ENCODE measurements at places on chromosomes 11 and 22. TPM values are rescaled to one million over a fixed set of nuclear protein-coding genes. Genes with fewer than 3 reads are reported as not detected.

- no peak for DNase-seq
- no peak overlapping the region for H3K4me3 ChIP-seq
Measured at GRCh38 chr11:63404161-63404935, 34.8 kb downstream of the SLC22A9 start.

DNA sequence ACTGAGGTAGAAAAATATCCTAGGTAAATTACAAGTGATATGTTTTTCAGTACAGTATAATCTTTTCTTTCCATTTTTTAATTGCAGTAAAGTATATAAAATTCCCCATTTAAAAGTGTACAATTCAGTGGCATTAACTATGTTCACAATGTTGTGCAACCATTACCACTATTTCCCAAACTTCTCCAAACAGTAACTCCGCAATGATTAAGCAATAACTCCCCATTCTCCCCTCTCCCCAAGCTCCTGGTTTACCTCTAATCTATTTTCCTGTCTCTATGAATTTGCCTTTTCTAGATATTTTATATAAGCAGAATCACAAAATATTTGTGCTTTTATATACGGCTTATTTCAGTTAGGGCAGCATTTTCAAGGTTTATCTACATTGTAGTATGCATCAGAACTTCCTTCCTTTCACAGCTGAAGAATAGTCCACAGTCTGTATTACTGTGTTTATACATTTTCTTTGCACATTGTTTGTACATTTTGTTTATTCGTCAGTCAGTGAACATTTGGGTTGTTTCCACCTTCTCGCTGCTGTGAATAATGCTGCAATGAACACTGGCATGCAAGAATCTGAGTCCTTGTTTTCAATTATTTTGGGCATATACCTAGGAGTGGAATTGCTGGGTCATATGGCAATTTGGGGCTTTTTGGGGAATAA is 110.7 kb downstream of the RPL27A start:
- no peak overlapping the region for H3K4me3 ChIP-seq
- H3K4me1 ChIP-seq = no peaks in the 10 kb centered on the region

DNA sequence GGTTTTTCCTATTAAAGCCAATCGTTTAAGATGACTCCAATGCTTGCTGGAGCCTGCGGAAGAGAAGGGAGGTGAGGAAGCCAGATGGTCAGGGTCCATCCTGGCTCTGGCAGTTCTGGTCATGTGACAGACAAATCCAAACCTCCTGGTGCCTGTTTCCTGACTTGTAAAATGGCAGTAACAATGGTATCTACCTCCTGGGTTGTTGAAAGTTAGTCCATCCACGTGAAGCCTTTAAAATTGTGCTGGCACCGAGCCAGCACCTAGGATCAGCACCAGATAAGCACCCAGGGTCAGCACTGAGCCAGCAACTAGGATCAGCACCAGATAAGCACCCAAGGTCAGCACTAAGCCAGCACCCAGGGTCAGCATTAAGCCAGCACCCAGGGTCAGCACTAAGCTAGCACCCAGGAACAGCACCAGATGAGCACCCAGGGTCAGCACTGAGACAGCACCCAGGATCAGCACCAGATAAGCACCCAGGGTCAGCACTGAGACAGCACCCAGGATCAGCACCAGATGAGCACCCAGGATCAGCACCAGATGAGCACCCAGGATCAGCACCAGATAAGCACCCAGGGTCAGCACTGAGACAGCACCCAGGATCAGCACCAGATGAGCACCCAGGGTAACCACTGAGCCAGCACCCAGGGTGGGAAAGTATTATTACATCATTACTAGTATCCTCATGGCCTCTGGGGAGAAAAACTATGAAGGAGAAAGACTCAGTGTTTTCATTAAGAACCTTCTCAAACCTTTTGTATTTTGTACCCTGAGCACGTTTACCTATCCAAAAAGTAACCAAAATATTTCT is 17.2 kb downstream of the KIAA0930 start:
- no peak overlapping the region for H3K27ac ChIP-seq
- H3K27me3 ChIP-seq = no peaks in the 10 kb centered on the region
- no peak for DNase-seq
- H3K36me3 ChIP-seq = no peaks in the 10 kb centered on the region
- H3K4me1 ChIP-seq = no peaks in the 10 kb centered on the region

Gene YPEL4
- total RNA-seq = 2.1 TPM

Gene TRIM66
- 7.1 TPM for total RNA-seq

DNA sequence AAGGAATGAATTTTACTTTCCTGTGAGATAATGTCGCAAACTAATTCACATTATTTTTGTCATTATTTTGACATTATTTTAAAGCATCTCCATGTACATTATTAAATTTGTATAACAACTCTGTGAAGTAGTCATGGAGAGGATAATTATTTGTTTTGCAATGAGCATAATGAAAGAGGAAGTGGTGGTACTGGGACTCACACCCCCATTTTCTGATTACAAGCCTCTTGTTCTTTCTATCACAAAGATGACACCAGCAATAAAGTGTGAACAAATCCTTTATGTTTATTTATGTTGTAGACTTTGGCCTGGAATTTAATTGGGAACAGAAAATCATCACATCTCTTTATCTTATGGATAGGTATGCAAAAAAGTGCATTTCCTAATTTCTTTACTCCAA is 522.6 kb downstream of the TMEM135 start:
- no peak overlapping the region for H3K27ac ChIP-seq
- H3K27me3 ChIP-seq = no peaks in the 10 kb centered on the region
- no peaks in the 10 kb centered on the region for H3K36me3 ChIP-seq
- no peaks in the 10 kb centered on the region for H3K4me1 ChIP-seq

Gene RAC2
- total RNA-seq = 3.8 TPM

Gene ZP1
- total RNA-seq = not detected

DNA sequence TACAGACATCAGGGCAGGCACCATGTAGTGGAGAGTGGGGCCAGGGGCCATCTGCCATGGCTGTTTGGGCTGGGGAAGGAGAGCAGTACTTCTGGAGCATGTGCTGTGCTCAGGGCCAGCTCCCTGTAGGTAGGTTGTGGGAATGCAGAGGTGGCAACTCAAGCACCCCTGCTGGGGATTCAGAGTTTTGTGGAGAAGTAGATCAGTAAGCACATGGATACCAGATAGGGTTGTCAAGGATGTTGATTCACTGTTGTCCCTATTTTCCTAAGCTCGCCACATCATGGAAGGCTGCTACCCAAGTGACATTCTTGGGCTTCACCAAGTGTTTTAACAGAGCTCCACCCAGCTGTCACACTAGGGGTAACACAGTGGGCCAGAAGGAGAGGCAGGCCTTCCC is 67.2 kb downstream of the BMAL1 start:
- no peak overlapping the region for H3K4me3 ChIP-seq
- no peaks in the 10 kb centered on the region for H3K27me3 ChIP-seq
- DNase-seq = no peak

- no peaks in the 10 kb centered on the region for H3K27me3 ChIP-seq
- H3K36me3 ChIP-seq = no peaks in the 10 kb centered on the region
- H3K4me3 ChIP-seq = no peak overlapping the region
- H3K4me1 ChIP-seq = peaks cover 4% of the 10 kb centered on the region
- no peak overlapping the region for H3K27ac ChIP-seq
Measured at GRCh38 chr11:134574425-134574824, 162.4 kb upstream of the B3GAT1 start.

Gene MPST
- 34.4 TPM for total RNA-seq

DNA sequence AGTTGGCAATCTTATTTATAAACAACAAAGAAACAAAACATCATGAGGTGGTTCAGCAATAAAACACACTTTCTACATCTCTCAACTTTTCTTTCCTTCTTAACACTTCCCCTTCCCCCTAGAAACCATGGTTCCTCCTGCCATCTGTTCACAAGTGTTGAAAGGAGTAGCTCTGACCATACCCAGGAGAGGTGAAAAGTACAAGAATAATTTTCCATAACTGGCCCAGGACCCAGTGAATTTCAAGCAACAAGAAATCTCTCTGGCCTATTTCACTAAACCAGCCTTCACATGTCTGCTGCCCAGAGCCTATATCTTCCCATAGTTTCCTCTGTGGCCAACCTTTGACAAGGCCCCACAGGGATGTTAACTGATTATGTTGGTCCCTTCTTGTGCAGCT is 98.2 kb upstream of the CEP126 start:
- no peaks in the 10 kb centered on the region for H3K36me3 ChIP-seq
- DNase-seq = no peak
- H3K4me3 ChIP-seq = no peak overlapping the region
- no peak overlapping the region for H3K27ac ChIP-seq

DNA sequence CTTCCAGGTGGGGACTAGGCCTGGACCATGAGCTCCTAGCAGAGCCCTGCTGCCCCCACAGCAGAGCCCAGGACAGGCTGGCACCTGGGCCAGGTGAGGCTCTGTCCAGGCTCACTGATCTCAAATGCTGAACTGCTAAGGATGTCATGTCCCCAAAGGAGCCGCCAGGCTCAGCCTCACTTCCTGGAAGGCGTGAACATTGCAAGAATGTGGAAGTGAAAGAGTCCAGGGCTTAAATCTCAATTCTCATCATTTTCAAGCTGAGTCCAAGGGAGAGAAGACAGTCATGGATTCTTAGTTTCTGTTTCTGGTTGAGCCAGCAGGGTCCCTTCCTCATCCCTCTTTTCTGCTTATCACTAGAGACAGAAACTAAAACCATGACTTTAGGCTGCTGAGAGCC is 5.0 kb downstream of the ASCL2 start:
- no peaks in the 10 kb centered on the region for H3K36me3 ChIP-seq
- H3K4me1 ChIP-seq = peaks cover 5% of the 10 kb centered on the region
- DNase-seq = no peak

GRCh38 chr11:2213384-2213842 is 41.8 kb upstream of the TH start:
- no peak overlapping the region for H3K27ac ChIP-seq
- no peaks in the 10 kb centered on the region for H3K27me3 ChIP-seq
- peak; percentile 22 for DNase-seq
- H3K4me3 ChIP-seq = no peak overlapping the region
- no peaks in the 10 kb centered on the region for H3K4me1 ChIP-seq

Measured in heart left ventricle (tissue), 16 donors.